Dermis microvascular lymphatic vessel endothelial cell (primary cell): ENCODE measurements at places on chromosomes 7 and 10. TPM values are rescaled to one million over a fixed set of nuclear protein-coding genes. Genes with fewer than 3 reads are reported as not detected.

Gene HYAL4
- total RNA-seq = 0.39 and 1.0 TPM in 2 replicates

Gene WAPL
- 34.8 and 39.0 TPM in 2 replicates for total RNA-seq

Gene STOX1
- 0.13 and 0.38 TPM in 2 replicates for total RNA-seq

Gene SFRP5
- not detected in 2 replicates for total RNA-seq

Gene SCART1
- 0.26 and 0.76 TPM in 2 replicates for total RNA-seq

Gene ITPRID1
- not detected in 2 replicates for total RNA-seq

Gene MEIG1
- total RNA-seq = not detected in 2 replicates

Gene LIPF
- total RNA-seq = not detected in 2 replicates

Gene UPK3B
- total RNA-seq = 0.13 and 0.38 TPM in 2 replicates

Gene SPDYE6
- not detected in 2 replicates for total RNA-seq

DNA sequence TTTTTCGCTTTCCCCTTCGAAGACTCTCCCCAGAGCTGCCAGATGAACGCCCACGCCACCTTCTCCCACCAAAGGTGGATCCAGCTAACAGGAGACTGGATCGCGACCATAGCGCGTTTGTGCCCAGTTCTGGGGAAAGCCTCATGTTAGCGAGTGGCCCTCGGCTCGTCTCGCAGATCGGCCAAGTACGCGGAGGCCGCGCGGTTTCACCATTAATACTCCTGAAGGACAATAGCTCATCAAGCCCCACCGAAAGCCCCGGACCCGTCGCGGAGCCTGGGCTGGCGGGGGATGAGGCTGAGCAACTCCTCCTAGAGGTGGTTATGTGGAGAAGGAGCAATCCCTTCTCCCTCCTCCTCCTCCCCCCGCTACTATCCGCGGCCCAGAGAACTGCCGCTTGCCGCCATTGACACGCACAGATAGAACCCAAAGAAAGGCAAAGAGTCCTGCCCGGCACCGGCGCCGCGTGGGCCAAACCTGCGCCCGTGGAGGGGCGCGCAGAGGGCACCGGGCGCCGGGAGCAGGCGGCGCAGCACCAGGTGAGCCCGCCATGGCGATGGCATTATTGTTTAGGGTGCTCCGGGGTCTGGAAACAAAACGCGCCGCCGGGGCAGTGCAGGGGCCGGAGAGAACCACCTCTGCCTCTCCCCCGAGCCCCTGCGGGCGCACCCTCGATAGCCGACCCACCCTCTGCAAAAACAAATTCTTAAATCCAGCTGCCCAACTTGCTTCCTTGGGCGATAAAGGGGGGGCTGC, at the start of gene MACROH2A2:
Gene MACROH2A2, plus strand, starts transcription at position 385 of the 756 bp plus-strand sequence. CDS start 22,813 bp downstream, outside the sequence.
- peak; percentile 15 for DNase-seq

- DNase-seq = no peak
Measured at GRCh38 chr10:7507887-7508726, 97.3 kb upstream of the SFMBT2 start.

- no peak for DNase-seq
Measured at GRCh38 chr10:85791818-85792532, 574.6 kb downstream of the GRID1 start.

- DNase-seq = no peak
Measured at GRCh38 chr10:127648885-127649284, 88.1 kb upstream of the FOXI2 start.

- peak; percentile 24 for DNase-seq
Measured at GRCh38 chr10:102579328-102579727, 65.0 kb upstream of the TRIM8 start.

GRCh38 chr10:103784723-103785418, 70.5 kb downstream of the SH3PXD2A start:
- no peak for DNase-seq

GRCh38 chr7:142431491-142431890, 173.6 kb upstream of the PRSS58 start:
- no peak for DNase-seq

DNA sequence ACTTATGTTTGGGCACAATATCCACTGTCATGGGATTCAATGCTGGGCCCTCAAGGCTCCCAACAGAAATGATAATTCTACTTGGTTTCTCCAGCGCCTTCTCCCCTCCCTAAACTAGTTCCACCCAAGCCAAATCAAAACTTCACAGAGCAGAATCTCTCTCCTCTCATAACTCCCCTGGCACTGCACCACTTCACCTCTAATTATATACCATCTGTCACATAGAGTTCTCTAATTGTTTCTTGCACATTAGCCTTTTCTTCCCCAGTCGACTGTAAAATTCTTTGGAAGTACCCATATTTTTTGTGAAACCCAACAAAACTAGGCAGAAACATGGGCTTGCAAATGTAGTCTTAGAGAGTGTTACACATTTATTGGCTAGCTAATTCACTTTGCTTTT, 8.1 kb downstream of the SGMS1 start:
- DNase-seq = no peak

DNA sequence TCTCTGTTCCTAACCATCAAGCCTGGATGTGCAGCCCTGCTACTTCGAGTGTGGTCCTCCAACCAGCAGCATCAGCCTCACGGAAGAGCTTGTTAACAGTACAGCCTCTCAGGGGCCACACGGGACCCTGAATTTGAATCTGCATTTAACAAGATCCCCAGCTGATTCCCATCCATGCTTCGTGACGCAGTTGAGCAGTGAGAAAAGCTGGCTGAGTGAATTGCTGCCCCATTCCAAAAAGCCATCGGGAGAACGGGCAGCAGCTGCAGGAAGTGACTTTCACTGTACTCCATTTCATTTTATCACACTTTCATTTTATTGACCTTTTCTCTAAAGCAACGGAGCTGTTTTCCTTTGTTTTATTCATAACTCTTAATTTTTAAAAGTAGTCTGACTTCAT, 22.5 kb downstream of the FAM171A1 start:
- peak; percentile 11 for DNase-seq

DNA sequence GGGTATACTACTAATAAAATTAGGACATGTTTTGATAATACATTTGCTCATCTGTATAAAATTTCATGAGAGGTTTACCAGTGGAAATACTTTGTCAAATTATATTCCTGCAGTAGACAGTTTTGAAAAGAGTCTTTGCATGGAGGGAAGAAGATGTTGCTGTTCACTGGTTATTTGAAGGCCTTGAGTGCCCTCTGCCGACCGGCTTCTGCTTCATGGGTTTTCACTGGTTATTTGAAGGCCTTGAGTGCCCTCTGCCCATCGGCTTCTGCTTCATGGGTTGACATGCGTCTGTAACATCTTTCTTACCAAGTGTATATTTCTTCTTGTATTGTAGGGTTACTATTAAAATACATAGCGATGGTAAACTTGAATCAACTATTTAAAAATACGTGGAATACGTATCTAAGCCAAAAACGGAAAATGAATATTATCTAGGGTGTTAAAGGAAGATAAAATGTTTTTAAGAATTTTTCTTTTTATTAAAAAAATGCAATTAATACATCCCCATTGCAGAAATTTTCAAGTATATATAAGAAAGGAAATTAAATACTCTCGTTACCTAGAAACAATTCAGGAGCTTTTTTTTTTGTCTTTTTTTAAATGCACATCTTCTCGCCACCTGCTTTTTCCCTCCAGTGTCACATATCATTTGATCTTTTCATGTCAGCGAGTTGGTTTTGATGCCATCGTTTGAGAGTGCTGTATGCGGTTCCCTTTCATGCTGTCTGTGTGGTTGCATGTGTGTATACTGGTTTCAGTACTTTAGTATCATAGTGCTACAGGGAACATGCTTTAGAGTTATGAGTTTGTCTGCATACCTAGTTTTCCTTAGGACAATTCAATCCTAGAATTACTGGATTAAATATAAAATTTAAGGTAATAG, 73.4 kb downstream of the SHH start:
- DNase-seq = peak; percentile 82

GRCh38 chr10:55277549-55277948, 476.5 kb upstream of the PCDH15 start:
- no peak for DNase-seq

DNA sequence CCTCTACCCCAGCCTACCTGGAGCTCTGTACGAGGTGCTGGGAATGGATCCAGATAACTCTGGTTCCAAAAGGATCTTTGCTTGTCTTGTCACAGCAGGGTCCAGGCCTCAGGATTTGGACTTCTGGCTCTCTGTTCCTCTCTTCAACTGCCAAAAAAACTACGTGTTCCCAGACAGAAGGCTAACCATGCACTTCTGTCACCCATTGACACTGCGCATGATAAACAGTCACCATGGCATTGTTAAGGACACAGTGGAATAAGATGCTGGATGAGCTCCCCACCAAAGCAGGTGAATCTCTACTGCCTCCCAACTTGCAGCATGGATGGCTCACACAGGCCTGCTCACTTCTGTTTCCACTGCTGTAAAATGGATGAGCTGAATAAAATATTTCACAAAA, 637.9 kb downstream of the TNS3 start:
- no peak for DNase-seq

DNA sequence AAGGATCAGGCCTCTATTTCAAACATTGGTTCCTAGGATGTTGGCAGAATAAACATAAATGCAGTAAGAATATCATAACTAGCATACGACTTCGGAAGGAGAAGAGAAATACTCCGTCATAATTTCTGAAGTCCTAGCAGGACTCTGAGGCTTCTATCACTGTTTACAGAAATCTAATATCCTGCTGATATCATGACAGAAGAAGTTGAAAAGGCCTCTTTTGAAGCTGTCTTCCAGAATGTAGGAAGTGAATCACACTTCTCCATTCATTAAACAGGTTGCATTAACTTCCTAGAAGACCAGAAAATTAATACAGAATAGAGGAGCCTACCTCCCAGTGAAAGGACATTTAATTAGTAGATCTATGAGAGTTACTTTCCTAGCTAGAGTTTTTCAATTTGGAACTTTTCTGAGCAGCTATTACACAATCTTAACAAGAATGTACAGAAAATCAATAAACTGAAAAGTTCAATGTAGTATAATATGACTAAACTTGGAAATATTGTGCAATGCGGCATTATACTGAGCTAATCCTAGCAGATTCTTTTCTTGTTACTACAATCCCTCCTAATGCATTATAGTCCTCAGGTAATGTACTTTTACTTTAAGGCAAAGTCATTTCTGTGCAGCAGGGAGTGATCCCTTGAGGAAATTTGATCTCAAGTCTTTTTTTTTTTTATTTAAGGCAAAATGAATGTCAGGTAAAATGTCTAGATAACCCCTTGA, 622.6 kb upstream of the CELF2 start:
- DNase-seq = no peak

- no peak for DNase-seq
Measured at GRCh38 chr10:57960406-57960805, 307.3 kb downstream of the IPMK start.

- no peak for DNase-seq
Measured at GRCh38 chr7:128056901-128057300, 25.7 kb upstream of the LRRC4 start.

- no peak for DNase-seq
Measured at GRCh38 chr7:30627026-30627425, 32.3 kb downstream of the GARS1 start.

DNA sequence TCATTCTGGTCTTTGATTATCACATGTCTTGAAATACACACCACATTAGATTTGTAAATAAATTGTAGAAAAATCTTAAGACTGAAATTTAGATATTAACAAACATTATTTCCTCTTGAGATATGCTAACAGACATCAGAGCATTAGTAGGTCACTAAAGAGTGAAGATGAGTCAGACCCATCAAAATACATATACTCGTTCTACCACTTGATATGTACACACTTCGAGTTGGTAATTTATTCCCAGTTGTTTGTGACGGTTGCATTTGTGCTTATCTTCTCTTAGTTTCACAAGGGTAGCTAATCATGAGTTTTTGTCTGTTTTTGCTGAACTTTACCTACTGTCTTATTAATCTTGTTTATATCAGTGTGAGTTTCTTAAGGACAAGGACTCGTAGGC, 383.4 kb downstream of the AUTS2 start:
- no peak for DNase-seq

DNA sequence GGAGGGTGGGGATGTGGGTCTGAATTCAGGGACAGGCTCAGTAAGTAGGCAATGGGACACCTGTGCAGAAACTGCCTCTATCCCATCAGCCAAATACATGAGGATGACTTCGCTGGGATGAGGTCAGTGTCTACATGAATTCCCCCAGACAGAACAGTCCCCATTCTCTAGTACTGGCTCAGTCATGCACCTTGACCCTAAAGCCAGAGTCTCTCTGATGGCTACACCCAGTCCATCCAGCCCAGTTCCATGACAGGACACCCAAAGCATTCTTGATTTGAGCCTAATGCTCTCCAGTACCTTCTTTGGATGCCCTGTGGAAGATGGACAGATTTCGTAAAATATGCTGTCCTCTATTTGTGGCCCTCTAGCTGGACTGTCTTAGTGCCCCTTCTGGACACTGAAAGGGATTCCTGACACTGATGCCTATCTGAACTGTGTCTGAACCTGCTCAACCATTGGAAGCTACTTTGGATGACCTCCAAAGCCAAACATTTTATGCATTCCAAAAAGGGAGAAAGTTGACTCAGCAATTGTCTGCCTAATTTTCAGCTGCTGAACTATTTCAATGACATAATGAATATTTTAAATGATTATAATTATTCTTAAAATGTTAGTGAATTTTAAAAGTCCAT, 14.6 kb downstream of the SFRP4 start:
- no peak for DNase-seq

- DNase-seq = no peak
Measured at GRCh38 chr10:78634389-78634815, 434.4 kb upstream of the ZMIZ1 start.

DNA sequence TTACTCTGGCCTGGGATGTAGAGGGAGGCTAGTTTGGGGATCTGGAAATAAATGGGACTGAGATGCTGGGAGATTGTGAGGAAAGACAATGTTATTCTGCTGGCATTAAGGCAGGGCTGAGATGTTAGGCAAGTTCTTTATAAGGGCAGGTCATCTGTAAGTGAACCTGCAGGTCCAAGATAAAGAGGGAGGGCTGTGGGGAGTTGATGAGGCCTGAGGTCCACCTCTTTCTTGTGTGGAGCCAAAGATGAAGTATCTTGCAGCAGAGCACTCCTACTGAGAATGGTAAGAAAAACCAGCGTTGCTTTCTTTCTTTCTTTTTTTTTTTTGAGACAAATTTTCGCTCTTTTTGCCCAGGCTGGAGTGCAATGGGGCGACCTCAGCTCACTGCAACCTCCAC, 19.1 kb downstream of the CYCS start:
- DNase-seq = no peak

GRCh38 chr10:11175823-11176243, 158.2 kb downstream of the CELF2 start:
- no peak for DNase-seq

GRCh38 chr7:155108144-155108901, 38.2 kb downstream of the HTR5A start:
- no peak for DNase-seq

DNA sequence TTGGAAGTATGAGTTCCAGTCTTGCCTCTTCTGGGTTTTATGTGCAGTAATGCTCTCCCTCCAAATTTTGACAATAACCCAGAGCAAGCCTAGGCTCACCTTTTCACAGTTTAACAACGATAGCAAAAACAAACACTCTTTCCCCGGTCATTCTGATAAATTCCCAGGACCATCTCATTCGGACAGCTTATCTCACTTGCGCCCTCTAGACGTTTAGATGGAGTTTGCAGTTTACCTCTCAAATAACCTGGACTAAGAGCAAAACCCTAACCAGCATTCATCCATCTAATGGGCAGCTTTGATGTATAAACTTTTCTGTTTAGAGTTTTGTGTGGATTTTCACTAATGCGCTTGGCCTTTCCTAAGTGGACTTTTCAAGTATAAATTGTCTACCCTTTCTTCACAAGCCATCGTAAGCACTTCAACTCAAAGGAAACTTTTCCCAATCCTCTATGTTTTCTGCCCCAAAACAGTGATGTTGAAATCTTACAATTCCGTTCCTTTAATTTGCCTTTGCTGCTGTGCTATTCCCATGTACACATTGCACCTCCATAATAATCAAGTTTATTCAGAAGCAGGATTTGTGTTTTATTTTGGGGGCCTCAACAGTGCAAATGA, 114.9 kb downstream of the HDAC9 start:
- DNase-seq = peak; percentile 46
